ENCODE measurements at places on chromosomes 3 and 15.

- DNase-seq: no peak
Observed at GRCh38 chr15:74897300-74897701, 7.5 kb downstream of the MPI start.

- DNase-seq: no peak
Observed at GRCh38 chr3:104787306-104787705, 579.4 kb upstream of the ALCAM start.

- no peak for DNase-seq
Observed at GRCh38 chr15:57827971-57828370, 121.5 kb downstream of the POLR2M start.

DNA sequence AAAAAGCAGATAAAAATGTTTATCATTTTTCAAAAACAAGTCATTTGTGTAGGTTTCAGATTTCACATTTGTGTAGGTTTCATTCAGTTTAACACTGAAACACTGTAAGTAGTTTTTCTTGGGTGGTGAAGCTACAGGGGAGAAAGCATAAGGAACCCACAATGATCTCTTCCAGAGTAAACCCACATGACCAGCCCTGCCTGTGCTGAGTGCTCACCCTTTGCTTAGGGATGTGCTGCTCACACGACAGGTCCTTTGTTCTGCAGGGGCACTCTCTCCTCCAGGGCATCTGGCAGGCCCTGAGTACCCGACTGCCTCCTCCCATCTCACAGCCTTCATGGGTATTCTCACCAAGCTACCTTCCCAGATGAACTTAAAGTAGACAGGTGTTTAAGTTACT is 28.9 kb downstream of the ZXDC start:
- peak; percentile 30 for DNase-seq

- no peak for DNase-seq
Observed at GRCh38 chr3:59046839-59047238, 3.0 kb downstream of the CFAP20DC start.

DNA sequence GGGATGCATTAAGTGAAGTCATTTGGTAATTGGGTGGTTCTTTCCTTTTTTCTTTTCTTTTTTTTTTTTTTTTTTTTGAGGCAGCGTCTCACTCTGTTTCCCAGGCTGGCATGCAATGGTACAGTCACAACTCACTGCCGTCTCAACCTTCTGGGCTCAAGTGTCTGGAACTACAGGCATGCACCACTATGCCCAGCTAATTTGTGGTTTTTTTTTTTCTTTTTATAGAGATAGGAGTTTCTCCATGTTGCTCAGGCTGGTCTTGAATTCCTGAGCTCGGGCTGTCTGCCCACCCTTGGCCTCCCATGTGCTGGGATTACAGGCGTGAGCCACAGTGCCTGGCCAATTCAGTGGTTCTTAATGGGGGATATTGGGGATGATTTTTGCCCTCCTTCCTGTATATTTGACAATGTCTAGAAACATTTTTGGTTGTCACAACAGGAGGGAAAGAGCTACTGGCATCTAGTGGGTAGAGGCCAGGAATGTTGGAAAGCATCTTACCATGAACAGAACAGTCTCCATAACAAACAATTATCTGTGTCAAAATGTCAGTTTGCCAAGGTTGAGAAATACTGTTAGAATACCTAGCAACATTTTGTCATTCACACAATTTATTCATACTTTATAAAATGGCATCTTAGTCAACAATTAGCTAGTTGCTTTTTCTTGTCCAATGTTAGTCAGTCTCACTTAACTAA is 79.4 kb upstream of the CNTN3 start:
- DNase-seq: no peak

GRCh38 chr3:155979746-155980145 is 109.3 kb downstream of the GMPS start:
- peak; percentile 18 for DNase-seq
